LHCN-M2 (cell line): ENCODE measurements at places on chromosomes 12 and 14.

GRCh38 chr14:36498938-36499337 is 21.1 kb downstream of the NKX2-1 start:
- DNase-seq = no peak

DNA sequence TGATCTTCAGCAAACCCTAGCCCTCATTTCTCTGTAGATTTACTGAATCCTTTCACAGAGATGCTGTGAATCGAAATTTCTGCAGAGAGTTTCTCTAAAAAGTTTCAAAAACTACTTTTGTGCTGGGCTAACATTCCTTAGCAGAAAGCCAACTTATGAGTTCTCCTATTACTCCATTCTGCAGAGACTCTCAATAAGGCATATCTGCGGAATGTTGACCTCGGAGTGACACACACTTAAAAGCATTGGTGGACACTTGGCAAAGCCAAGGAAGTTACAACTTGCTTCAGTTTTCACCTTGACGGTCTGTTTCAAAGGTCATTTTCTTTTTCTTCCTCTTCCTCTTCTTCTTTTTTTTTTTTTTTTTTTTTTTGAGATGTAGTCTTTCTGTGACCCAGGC is 75.8 kb downstream of the WIF1 start:
- no peak for DNase-seq

DNA sequence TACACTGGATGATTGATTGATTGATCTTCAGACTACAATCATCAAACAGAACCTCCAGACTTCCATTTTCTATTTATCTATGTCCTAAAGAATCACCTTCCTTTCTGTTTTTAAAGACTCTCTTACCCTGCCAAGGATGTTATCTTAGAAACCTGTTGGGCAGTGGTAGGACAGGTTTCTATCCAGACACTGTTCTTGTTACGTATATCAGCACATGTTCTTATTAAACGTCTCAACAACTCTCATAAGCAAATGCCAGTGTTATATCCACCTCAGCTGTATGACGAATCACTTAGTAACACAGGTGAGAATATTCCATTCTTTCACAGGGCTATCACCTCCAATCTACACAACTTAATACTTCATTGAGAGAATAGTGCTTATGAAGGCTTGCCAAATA is 40.2 kb upstream of the RPL10L start:
- no peak for DNase-seq

DNA sequence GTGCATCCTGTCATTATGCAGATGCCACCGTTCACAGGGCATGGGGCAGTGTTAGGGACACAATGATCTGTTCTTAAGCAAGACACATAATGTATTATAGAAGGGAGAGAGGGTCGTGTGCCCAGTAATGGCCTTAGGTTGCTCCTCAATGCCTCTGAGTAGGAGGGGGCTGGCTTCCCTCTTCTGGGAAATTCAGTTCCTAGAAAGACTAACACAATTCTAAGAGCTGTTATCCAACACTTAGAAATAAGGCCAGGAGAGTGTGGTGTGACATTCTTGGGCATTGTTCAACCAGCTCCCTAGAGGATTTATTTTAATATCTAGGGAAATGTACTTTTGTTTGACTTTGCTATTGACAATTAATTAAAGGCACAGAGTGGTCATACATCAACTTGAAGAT is 118.5 kb downstream of the ADCK1 start:
- no peak for DNase-seq

DNA sequence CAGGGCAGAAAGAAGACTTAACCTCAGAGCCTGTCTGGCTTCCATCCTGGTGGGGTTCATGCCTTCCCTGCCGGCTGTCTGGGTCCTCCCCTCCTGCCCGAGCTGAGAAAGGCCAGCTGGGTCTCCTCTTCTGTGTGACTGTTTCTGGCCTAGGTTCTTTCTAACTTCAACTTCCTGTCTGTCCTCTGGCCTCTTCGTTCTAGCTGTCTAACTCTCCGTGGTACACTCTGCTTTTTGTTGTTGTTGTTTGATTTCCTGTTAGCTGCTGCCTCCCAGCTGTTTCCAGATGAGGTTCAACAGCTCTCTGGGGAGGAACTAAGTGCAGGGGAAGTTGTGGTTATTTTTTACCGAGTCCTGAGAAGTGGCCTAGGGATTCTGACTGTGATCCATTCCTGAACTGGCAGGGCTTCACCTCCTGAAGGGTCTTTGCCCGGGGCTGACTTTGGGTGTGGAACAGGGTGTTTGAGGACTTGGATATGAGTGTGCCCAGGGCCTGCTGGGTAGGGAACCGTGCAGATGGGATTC is 3.2 kb downstream of the MLXIP start:
- peak; percentile 82 for DNase-seq
